Colonic mucosa (tissue), 4 donors: ENCODE measurements at places on chromosomes 5 and 9.

DNA sequence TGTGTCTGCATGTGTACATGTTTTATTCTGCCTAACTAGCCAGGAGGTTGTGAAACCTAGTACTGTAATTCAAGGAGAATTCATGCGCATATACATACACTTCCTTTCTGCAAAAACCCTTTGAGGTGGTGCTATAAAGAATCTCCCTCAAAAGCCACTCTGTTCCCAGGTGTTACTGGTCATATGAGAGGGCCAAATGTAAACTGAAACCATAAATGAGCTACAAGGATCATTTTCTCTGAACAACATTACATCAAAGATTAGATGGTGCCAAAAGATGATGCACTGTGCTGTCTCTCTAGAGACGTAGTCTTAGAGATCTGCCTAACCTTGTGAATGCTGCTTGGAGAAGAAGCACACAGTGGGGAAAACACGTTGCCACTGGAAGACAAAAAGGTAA is 15.7 kb downstream of the NREP start:
- no peak for DNase-seq

DNA sequence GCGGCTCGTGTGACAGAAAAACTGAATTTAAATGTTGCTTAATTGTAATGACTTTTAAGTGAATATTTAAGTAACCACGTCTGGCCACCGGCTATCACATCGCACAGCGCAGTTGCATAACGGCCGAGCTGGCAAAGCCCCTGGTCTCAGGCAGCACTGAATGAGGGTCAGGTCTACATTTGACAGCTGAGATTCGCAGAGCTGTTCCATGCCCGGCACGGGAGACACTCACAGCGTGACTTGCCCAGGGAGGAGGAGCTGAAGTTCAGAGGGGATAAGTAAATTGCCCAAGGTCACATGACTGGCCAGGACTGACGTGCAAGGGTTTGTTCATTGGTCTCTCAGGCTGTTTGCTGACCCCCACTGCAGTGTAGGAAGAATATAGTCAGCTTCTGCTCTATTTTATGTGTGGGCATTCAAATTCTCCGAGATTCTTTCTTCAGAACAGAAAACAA is 17.4 kb upstream of the COL5A1 start:
- DNase-seq, result no peak

- DNase-seq, result no peak
These were observed 11.4 kb upstream of the ENG start for GRCh38 chr9:127865645-127866464.

DNA sequence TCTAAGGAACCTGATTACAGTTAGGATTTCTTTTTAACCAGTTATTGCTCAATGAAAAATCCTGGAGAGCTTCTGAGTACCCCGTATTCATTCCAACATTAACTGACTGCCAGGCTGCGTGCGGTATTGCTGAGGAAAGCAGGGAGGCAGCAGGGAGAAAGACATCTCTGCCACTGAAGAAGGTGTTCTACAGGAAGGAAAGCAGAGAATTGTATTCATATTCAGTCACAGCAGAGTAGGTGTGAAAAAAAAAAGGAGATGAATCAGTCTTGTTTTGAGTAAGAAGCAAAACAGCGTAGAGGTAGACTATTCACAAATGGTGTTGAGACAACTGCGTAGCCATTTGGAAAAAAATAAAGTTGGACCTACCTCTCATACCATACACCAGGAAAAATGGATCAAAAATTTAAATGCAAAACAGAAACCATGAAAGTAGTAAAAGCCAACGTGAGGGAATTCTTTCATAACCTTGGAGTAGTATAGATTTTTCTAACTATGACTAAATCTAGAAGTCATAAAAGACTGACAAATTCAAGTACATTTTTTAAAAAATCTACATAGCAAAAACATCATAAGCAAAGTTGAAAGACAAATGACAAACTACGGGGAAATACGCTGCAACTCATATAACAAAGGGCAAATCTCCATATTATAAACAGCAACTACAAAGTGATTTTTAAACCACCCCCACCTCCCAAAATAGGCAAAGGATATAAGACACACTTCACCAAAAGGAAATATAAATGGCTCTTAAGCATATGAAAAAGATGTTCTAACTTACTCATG is 9.9 kb upstream of the NR4A3 start:
- no peak for DNase-seq

GRCh38 chr9:137428841-137429545 is 5.8 kb downstream of the NOXA1 start:
- no peak for DNase-seq

- DNase-seq, result no peak
These were observed 196.3 kb upstream of the KLF4 start for GRCh38 chr9:107685901-107686300.

- peak; percentile 63 for DNase-seq
These were observed 39.9 kb downstream of the MVB12B start for GRCh38 chr9:126366366-126367011.

DNA sequence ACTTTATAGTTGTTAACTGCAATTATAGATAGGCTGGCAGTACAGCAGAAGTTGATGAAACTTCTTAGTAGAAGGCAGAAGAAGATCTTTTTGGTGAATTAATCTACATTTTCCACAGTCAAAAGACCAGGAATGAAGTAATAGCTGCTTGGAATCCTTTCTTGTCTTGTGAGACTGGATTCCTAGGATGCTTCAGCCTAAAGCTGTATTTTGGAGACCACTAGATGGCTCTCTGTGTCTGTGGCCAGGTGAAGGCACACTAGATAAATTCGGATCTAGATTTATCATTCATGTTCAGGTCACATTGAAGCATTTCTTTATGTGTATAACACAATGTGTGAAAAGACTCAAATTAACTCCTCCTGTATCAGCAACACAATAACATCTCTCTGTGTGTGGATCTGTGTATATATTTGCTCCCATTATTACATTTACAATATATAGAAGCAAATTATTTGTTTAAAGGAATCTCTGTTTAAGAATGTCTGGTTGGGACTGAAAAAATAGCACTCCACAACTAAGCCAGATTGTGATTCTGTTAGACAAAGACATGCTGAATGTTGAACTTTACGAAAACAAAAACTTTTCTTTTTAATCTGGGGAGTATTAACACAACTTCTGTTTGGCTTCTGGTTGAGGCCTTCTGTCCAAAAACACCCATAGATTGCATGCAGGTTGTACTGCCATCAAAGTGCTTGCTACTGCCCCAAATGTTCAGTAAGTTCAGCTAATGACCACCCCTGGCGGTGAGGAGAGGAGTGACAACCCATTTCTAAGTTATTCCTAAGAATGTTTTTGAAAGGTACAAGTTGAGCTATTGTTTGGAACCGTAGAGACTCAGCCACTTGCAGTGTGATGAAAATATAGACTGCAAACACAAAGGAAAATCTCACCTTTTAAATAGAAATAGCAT is 10.6 kb downstream of the GRIN3A start:
- no peak for DNase-seq

GRCh38 chr9:128882677-128883603 is 1.0 kb downstream of the LRRC8A start:
- DNase-seq, result no peak

- no peak for DNase-seq
These were observed 9.4 kb downstream of the LCN12 start for GRCh38 chr9:136961279-136962065.

DNA sequence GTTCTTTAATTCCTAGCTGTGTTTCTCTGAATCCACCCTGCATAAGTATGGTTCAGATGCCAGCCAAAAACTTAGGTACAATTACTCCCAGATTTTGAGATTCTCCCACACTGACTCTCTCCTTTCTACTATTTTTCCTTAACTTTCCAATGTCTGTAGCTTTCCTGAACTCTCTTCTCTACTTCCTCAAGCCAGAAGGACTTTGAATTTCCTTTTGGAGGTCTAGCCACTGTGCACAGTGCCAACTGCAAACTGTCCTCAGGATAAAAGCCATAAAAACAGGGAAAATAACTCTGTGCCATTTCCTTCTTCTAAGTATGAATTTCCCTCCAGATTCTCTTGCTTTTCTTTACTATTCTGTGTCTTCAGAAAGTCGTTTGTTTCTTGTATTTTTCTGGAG is 157.2 kb downstream of the AP3B1 start:
- DNase-seq, result no peak

GRCh38 chr9:79664375-79664831 is 92.6 kb downstream of the TLE4 start:
- DNase-seq, result no peak

- DNase-seq, result peak; percentile 79
These were observed 4.6 kb upstream of the UGCG start for GRCh38 chr9:111891910-111892499.

DNA sequence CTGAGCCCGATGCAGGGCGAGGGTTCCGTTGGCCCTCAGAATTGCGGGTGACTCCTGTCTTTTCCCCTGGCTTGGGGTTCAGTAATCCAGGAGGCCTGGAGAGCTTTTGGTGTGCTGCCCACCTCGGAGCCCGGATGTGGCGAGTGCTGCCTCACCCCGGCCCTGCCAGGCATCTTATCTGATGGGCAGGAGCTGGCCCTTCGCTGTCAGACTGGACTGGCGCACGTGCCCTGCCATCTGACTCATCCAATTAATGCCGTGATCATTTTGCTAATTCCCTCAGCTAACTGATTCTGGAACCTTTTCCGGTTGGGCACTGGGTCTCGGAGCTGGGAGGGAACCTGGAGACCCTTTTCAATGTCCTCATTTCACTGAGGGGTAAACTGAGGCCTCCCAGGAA is 34.6 kb downstream of the RXRA start:
- DNase-seq, result no peak

DNA sequence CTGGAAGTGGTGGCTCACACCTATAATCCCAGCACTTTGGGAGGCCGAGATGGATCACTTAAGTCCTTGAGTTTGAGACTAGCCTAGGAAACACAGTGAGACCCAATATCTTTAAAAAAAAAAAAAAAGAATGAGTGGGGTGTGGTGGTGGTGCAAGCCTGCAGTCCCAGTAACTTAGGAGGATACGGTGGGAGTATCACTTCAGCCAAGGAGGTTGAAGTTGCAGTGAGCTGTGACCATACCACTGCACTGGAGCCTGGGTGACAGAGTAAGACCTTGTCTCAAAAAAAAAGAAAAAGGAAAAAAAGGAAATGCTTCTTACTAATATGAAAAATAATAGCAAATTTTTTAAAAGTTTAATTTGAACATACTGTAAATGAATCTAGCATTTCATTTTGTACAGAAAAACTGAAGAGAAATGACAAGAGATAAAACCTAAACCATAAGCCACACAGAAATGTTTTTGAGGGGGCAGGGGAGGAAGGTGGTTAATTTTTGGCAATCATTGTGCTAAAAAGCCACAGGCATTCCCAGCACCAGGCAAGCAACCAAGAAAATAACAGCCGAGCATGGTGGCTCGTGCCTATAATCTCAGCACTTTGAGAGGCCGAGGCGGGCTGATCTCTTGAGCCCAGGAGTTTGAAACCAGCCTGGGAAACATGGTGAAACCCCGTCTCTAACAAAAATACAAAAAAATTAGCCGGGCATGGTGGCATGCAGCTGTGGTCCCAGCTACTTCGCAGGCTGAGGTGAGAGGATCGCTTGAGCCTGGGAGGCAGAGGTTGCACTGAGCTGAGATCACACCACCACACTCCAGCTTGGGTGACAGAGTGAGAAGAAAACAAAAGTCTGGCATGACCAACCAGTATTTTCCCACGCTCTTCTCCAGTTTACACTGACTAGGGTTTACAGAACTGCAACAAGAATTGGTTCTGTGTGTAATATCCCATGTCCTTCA is 114.5 kb upstream of the NR5A1 start:
- no peak for DNase-seq

DNA sequence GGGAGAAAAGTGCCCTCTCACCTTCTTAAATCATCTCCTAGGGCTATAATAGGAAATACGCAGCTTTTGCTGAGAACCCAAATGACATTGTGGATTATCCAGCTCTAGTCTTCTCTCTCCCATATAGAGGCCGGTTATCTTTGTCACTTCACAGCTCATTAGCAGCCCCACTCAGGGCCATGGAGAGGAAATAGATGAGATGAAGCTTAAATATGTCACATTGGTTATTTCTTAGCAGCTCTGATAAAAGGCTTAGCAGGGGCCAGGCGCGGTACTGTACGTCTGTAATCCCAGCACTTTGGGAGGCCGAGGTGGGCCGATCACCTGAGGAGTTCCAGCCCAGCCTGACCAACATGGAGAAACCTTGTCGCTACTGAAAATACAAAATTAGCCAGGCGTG is 90.0 kb downstream of the GHR start:
- no peak for DNase-seq

GRCh38 chr5:95777441-95777840 is 45.1 kb downstream of the GLRX start:
- DNase-seq, result no peak

DNA sequence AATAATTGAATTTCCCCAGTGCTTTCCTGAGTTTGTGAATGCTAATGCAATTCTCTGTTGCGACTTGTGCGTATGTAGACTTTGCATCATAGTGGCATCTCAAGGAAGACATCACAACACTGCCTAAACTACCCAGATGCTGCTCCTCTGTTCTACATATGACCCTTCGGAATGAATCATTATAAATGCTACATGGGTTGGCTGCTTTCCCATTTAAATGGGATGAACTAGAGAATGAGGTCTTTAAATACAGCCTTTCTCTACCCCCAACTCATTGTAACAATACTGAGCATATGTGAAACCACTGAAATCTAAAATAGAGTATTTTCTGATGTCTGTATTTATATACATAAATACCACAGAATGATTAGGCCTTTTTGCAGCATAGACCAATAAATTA is 136.6 kb upstream of the ICE1 start:
- no peak for DNase-seq

GRCh38 chr5:43636076-43636475 is 33.1 kb downstream of the NNT start:
- DNase-seq, result no peak

GRCh38 chr9:109538346-109538745 is 40.2 kb upstream of the PTPN3 start:
- no peak for DNase-seq

GRCh38 chr5:96579711-96580110 is 82.5 kb upstream of the CAST start:
- no peak for DNase-seq

- no peak for DNase-seq
These were observed 2.7 kb downstream of the SLC34A3 start for GRCh38 chr9:137233143-137233980.

DNA sequence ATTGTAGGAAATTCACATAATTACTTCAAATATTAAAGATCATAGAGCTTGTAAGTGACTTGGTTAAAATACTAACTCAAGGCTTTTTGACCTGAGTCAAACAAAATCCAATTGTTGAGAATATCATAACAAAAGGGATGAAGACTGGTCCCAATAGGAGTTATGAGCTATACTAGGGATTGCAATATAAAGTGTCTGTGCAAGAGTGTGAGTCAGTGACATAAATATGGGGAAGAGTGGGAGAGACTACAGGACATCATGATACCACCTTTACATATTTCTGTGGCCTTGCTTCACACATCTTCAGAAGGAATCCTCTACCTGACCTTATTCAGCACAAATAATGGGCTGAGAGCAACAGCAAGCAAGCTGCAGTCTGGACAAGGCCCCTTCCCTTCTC is 180.9 kb upstream of the SLC24A2 start:
- no peak for DNase-seq

DNA sequence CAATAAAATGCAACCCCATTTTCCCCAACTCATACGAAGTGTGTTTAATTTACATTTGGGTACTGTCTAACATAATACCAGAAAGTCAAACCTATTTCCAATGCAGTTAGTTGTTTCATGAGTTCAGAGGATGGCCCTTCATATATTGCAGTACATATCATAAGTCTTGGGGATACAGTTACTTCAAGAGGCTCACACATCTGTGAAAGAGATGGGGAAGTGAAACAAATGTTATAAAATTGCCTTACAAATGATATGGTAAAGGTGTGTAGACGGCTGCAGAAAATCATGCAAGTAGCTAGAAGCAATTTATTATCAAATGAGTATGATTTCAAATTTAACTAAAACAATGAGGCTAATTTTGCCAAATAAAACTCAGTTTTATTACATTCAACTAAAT is 219.0 kb upstream of the CDH12 start:
- no peak for DNase-seq
